ENCODE measurements at places on chromosomes 3 and 15.
A peak's percentile ranks its signal among the peaks of the same experiment; 100 is the strongest.

- DNase-seq: no peak
Observed at GRCh38 chr15:72113347-72114031, 4.5 kb downstream of the MYO9A start.

DNA sequence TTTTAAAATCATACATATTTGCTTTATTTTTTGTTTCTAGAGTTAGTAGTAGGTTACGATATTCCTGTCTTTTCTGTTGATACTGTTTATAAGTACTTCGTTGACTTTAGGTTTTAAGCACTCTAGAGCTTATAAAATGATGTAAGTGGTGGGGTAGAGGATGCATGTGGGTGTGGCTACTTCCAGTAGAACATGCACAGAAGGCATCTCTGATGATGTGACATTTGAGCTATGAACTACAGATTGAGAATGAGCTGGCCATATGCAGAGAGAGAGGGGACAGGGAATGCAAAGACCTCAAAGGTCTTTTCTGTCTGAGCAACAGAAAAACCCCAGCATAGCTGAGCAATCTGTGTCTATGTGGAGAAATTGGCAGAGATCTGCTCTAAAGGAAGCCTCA lies 233.9 kb upstream of the STAC start:
- no peak for DNase-seq

GRCh38 chr3:49671291-49672288 lies 2.6 kb upstream of the APEH start:
- peak; percentile 77 for DNase-seq

GRCh38 chr15:70793694-70794093 lies 30.3 kb upstream of the UACA start:
- DNase-seq: no peak

GRCh38 chr3:187112934-187113793 lies 26.1 kb downstream of the RPL39L start:
- DNase-seq: peak; percentile 50

Measured in activated CD4-positive, alpha-beta T cell treated with anti-CD3 and anti-CD28 coated beads, Interleukin-2, Interleukin-4, amounts not matched to agents 100 ng/mL and 50 ng/mL, durations not matched to agents 16 hours and 8 hours (primary cell).